Fibroblast of skin of left quadriceps (primary cell): ENCODE measurements at places on chromosomes 3 and 15.

GRCh38 chr3:116339441-116340028 is 105.8 kb downstream of the LSAMP start:
- peak; percentile 65 for DNase-seq

- no peak for DNase-seq
These were observed 65.6 kb downstream of the SPSB4 start for GRCh38 chr3:141116721-141117120.

- no peak for DNase-seq
These were observed 3.6 kb downstream of the GNAT1 start for GRCh38 chr3:50194903-50195500.

DNA sequence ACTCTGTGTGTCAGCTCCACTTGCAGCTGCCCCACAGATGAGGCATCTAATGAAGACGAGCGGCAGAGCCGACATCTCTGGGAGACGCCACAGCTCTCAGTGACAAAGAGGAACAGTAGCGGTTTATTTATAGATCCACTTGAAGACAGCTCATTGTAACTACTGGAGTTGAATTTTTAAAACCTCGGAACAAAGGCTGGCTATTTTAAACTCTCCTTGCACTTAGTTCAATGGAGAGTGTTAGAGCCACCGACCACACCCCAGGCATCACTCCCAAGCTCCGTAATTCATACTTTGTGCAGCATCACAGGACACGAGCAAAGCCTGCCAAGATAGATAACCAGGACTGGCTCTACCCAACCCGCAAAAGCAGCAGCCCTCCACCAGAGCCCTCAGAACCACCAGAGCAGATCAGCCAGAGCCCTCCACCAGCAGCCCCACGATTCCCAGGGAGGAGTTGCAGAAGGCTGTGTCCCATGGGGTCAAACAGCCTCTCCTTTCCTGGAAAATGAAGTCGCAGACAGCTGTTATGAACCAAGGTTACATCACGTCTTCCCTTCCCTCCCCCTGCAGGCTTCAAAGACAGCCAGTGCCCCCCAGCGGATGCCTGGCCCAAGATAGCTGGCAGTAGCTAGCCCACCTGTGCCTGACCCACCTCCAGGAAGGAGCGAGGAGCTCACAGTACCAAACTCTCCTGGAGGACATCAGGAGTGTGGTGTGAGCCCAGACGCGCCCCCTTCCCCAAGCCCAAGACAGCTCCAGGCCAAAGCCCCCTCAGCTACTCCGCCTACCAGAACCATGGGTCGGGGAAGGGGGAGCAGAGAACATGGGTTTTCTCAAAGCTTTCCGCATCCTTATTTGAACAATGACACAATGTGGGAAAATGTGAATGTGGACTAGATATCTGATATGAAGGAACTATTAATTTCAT is 45.7 kb downstream of the POC1A start:
- peak; percentile 36 for DNase-seq

- no peak for DNase-seq
These were observed 209.8 kb upstream of the RBMS3 start for GRCh38 chr3:29070959-29071634.
